Brain microvascular endothelial cell (primary cell): ENCODE measurements at places on chromosomes 5 and 9.

DNA sequence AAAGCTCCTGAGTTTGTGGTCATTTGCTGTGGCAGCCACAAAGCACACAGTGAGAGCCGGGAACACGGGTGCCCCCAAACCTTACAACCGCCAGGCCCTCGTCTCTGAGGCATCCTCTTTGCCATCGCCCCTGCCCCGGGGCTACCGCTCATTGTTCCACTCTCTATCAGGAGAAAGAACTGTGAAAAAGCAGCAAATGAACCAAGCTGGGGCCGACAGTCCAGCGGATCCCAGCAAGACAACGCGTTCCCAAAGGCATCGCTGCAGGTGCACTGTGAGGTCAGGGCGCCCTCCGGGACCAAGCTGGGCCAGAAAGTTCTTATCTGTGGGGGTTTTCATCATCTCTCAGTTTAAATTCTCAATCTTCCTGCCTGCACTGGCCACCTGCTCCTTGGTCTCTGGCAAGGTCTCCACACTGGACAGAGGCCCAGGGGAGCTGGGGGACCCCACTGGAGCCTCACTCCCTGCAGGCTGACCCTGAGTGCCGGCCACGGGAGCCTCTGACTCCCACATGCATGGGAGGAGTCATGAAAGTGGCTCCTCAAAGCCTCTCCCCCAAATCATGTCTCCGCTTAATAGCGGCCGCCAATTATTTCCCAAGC, 32.1 kb downstream of the VAV2 start:
- DNase-seq = no peak

DNA sequence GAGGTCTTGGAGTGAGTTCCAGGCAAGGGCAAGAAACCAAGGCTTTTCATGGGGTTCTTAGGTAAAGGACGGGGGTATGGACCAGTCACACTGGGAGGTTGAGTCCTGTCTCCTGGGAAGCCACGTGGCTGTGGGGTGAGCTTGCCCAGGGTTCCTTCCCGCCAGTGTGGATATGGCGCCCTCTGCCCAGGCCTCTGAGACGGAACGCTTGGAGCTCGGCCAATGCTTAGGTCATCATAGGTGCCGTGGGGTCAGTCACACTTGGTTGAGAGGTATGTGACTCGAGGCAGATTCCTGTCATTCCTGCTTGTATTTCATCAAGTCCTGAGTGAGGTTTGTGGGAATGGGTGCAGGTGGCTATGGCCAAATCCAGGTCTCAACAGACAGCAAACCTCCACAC, 46.2 kb downstream of the TENT4A start:
- no peak for DNase-seq

DNA sequence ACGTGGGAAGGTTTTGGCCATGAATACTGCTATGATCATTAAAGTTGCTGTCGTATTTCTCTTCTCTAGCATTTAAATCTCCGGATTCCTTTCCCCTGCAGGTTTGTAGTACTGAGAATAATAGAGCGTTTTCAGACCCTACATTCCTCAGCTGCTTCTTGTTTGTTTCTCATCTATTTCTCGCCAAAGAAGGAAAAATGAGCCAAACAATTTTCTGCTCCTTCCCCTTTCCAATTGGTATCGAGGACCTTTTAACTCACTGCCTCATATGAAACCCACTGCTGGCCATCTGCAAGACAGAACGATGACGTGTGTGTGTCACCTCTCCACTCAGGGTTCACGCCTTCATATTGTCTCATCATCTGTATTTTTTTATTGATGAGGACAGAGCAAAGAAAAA, 689.4 kb upstream of the WWC1 start:
- DNase-seq = no peak

GRCh38 chr9:87324613-87325194, 173.0 kb upstream of the DAPK1 start:
- peak; percentile 32 for DNase-seq

GRCh38 chr5:42908509-42909488, 97.1 kb upstream of the SELENOP start:
- DNase-seq = peak; percentile 85

- no peak for DNase-seq
Observed at GRCh38 chr9:114769624-114770023, 36.2 kb downstream of the TNFSF15 start.

DNA sequence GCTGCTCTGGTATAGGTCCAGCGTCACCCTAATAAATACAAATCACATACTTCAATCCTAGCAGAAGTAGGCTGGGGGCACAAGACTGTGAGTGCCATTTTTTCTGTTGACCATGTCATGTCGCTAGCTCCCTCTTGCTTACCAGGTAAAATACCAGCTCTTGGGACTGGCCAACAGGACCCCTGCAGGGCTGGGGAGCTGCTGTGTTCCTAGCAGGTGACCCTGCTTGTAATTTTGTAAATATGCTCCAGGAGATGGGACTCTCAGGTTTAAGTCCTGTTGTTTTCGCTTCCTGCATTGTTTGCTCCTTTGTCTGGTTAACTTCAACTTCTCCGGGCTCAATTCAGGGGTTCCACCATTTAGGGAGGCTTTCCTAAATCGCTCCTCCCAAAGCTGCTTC, 286.6 kb upstream of the DAP start:
- DNase-seq = no peak

- DNase-seq = no peak
Observed at GRCh38 chr9:135088979-135089847, 1.7 kb downstream of the OLFM1 start.

DNA sequence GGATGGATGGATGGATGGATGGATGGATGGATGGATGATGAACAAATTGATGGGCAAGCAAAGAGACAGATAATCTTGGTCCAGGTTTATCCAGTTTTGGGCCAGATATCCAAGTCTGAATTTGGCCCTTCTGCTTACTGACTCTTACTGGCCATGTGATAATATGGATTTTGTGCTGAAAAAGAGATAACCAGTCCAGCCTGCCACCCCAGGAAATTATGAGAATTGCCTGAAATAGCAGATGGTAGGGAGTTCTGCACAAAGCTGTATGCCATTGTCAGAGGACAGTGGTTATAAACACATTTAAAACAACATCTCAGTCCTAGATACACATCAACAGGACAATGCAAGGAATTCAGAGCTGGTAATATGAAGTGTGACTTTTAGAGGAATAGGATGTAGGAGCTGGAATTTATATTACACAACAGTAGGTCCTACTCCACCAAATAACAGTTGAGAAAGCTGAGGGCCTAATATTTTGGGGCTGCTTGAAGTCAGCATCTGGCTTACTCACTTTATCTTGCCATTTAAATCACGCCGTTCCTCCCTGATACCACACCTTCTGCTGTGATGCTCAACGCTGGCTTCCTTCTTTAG, 9.0 kb upstream of the FAT2 start:
- no peak for DNase-seq

DNA sequence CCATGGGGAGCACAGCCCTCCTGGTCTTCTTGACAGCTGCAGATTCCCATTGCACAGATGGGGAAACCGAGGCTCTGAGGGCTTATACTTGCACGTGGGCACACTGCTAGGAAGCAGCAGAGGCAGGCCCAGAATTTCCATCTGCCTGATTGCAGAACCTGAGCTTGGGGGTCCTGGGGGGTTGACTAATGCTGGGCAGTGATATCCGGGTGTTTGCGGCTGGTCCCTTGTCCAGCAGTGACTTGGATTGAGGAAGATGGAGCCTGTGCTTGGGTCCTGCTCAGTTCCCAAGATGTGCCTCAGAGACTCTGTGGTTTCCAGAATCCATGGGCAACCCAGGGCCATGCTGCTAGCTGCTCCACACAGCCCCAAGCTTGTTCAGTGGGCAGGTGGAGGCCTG, 91.2 kb downstream of the PHF2 start:
- DNase-seq = no peak

- DNase-seq = no peak
Observed at GRCh38 chr5:143315929-143316328, 87.6 kb downstream of the NR3C1 start.

GRCh38 chr5:80711938-80712337, 57.2 kb upstream of the DHFR start:
- peak; percentile 11 for DNase-seq

- DNase-seq = no peak
Observed at GRCh38 chr9:83070261-83070660, 7.3 kb upstream of the RASEF start.

DNA sequence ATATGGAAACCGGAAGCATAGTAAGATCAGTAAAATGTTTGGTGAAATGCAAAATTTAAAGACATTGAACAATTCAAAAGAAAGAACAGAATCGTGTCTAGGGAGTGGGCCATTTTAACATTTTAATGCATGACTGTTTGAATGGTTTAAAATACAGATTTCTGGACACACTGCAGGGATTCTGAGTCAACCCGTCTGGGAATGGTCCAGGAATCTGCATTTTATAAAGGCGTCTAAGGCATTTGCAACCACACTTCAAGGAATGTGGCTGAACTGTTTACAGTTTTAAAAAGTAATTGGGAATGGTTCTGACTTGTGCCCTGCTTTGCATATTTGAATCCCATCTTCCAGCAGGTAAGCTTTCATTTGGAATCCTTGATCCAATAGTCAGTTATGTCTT, 811.7 kb upstream of the WWC1 start:
- no peak for DNase-seq

GRCh38 chr5:53515988-53516387, 35.6 kb downstream of the FST start:
- no peak for DNase-seq

GRCh38 chr9:89020754-89021153, 29.5 kb downstream of the S1PR3 start:
- DNase-seq = no peak

DNA sequence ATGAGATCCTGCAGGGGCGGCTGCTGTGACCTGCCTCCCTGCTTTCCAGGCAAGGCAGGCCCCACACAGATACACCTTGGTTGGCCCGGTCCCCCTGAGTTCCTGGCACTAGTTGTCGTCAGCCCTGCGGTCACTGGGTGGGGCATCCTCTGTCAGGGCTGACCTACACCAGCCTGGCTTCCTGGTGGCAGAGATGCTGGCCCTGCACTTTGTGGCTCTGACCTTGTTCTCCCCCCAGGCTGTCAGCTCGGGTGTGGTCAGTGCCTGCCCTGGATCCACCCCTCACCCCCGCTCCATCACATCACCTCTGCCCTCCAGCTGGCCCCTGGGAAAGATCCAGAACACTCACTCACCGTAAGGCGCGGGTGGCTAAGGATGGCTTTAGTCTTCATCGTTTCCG, 74.1 kb downstream of the PHF2 start:
- DNase-seq = no peak

- DNase-seq = no peak
Observed at GRCh38 chr5:100757618-100758017, 145.5 kb downstream of the ST8SIA4 start.

GRCh38 chr9:75105019-75105540, 16.8 kb downstream of the OSTF1 start:
- no peak for DNase-seq

DNA sequence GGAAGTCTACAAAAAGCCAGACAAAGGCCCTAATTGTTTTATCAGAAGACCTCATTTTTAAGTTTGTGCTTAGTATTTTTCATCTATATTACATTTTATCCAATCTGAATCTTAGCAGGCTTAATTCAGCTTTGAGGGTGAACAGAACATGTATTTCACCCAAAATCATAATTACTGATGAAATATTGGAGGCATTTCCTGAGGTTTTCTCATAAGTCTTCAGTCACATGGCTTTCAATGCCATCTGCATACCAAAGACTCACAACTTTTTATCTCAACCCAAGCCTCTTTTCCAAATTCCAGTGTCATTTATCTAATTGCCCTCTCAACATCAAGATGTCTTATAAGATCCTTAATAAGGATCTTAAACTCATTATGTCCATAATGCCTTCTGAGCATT, 150.8 kb downstream of the TTC39B start:
- no peak for DNase-seq

GRCh38 chr5:89260254-89260653, 377.3 kb upstream of the MEF2C start:
- DNase-seq = no peak

- no peak for DNase-seq
Observed at GRCh38 chr5:122985006-122985700, 51.4 kb downstream of the PPIC start.

GRCh38 chr5:155485386-155485785, 471.8 kb downstream of the KIF4B start:
- no peak for DNase-seq

GRCh38 chr9:115764645-115765044, 388.9 kb upstream of the PAPPA start:
- no peak for DNase-seq

DNA sequence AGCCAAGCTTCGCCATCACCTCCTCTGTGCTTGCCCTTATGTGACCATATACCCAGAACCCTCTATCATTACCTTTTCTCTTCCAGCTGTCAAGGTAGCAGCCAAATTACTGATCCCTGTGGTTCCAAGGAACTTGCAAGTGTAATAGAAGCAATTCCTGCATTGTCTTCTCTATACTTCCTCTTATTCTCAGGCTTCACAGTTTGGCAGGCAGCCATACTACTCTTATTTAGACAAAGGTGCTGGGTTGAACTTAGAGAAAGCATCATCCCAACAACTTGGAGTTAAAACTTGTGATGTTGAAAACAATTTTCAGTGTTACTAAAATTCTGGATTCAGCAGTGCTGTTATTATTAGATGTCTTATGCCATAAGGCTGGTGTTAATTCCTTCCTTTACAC, 93.2 kb downstream of the NLN start:
- DNase-seq = no peak

GRCh38 chr5:51997949-51998348, 614.7 kb downstream of the ISL1 start:
- no peak for DNase-seq

DNA sequence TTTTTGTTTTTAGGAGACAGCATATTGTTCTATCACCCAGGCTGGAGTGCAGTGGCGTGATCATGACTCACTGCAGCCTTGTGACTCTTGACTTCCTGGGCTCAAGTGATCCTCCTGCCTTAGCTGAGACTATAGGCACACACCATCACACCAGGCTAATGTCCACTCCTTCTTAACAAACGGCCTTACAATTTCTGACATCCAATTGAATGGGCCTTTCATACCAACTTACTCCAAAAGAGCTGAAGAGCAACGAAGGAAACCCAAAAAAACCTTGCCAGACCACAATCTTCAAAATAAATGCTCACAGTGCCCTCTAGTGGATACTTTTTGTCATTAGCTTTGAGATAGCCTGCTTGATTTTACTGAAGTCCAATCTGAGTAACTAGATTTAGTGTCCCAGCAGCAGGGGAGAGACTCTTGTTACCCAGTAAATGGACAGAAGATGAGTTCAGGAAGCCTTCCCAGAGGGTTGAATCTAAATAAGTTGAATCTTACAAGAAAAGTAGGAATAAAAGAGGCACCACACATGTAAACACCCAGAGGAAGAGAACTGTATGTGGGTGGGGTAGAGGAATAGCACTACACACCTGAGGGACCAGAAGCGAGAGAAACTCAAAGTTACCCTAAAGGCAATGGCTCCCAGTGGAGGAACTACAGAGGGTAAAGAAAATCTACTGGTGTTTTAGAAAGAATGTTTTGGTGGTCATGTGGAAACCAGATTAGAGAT, 9.3 kb downstream of the ZNF622 start:
- peak; percentile 82 for DNase-seq

- peak; percentile 93 for DNase-seq
Observed at GRCh38 chr9:124779368-124780059, 2.6 kb downstream of the OLFML2A start.

DNA sequence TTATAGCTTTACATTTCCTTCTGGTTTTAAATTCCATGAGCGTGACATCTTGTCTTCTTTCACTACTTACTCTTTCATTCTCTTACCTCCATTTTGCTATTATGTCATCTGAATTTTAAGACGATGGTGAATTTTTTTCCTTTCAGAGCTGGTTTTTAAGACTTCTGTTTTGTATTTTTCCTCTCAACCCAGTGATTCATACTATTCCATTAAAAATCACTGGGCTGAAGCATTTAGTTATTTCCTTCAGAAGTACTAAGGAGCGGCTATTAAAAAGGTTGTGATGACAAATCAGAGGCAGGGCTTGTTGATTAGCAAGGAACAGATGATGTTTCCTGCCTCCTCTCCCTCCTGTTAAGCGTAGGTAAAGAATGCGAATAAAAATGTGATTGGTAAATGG, 16.5 kb downstream of the AGXT2 start:
- DNase-seq = no peak
